Motor neuron (in vitro differentiated cells): ENCODE measurements at places on chromosomes 3 and 15. TPM values are rescaled to one million over a fixed set of nuclear protein-coding genes. Genes with fewer than 3 reads are reported as not detected.

Gene LDHAL6B
- 0.36 and 0.38 TPM in 2 replicates for total RNA-seq

Gene UNC13C
- not detected in 2 replicates for total RNA-seq

Gene NR1I2
- total RNA-seq, result 0.10 and 0.27 TPM in 2 replicates

Gene ACSBG1
- 0.49 and 3.4 TPM in 2 replicates for total RNA-seq

Gene CCR4
- 0.05 TPM in 1 of 2 replicates, not detected in the other for total RNA-seq

Gene FLNB
- total RNA-seq, result 11.4 and 12.1 TPM in 2 replicates

Gene CATSPER2
- total RNA-seq, result 2.1 and 4.5 TPM in 2 replicates

Gene ANKRD63
- total RNA-seq, result 1.0 TPM in 1 of 2 replicates, not detected in the other

Gene SLC6A1
- total RNA-seq, result 8.8 and 12.5 TPM in 2 replicates

Gene GAP43
- total RNA-seq, result 0.38 and 0.91 TPM in 2 replicates

Gene ALDH1L1
- total RNA-seq, result 0.54 and 0.66 TPM in 2 replicates

Gene SLC22A14
- 0.45 and 0.49 TPM in 2 replicates for total RNA-seq
